ENCODE measurements at places on chromosomes 13 and 19.

DNA sequence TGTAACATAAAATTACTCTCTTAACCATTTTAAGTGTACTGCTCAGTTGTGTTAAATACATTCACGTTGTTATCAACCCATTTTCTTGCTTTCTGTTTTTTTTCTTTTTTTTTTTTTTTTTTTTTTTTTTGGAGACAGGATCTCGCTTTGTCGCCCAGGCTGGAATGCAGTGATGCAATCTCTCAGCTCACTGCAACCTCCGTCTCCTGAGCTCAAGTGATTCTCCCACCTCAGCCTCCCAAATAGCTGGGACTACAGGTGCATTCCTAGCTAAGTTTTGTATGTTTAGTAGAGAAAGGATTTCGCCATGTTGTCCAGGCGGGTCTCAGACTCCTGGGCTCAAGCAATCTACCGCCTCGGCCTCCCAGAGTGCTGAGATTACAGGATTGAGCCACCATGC, 42.5 kb upstream of the C13orf42 start:
- DNase-seq: no peak

- peak; percentile 75 for DNase-seq
Measured at GRCh38 chr19:11125994-11126685, 29.4 kb downstream of the SPC24 start.

DNA sequence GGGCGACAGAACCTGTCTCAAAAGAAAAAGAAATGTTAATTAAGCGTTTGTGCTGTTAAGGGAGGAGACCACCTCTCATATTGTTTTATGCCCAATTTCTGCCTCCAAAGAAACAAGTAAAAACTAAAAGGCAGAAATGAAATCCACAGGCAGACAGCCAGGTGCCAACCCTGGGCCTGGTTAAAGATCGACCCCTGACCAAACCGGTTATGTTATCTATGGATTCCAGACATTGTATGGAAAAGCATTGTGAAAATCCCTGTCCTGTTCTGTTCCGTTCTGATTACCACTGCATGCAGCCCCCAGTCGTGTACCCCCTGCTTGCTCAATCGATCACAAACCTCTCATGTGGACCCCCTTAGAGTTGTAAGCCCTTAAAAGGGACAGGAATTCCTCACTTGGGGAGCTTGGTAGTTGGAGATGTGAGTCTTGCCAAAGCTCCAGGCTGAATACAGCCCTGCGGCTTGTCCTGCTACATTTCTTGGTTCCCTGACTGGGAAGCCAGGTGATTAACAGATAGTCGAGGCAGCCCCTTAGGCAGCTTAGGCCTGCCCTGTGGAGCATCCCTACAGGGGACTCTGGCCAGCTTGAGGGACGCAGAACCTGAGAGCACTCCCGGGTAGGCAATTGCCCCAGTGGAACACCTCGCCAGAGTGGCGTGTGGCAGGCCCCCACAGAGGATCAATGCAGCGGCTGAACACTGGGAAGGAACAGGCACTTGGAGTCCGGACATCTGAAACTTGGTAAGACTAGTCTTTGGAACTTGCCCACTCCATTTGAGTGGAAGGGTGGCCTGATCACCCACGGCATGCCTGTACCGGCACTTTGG, 748 bp upstream of the ZNF552 start:
- no peak for DNase-seq

- no peak for DNase-seq
Measured at GRCh38 chr19:41941410-41942202, 13.4 kb upstream of the ERFL start.

- DNase-seq: no peak
Measured at GRCh38 chr19:30516531-30516930, 144.3 kb downstream of the ZNF536 start.

DNA sequence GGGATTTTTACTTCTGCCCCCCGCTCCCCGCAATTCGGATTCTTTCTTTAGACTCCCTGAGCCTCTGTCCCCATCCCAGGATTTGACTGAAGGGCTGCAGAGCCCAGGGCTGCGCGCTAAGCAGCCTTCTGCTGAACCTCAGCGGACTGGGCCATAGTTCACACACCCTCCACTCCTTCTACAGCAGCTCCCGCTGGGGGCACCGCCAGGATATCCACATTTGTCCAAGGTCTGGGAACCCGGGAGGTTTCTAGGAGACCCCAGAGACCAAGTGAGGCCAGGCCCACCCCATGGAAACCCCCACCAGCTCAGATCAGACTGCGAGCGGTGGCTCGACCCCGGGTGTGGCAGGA, 463.3 kb downstream of the ITGBL1 start:
- no peak for DNase-seq

- no peak for DNase-seq
Measured at GRCh38 chr13:48121733-48122132, 26.8 kb upstream of the MED4 start.

- DNase-seq: no peak
Measured at GRCh38 chr13:34467450-34468083, 474.5 kb upstream of the NBEA start.

- DNase-seq: no peak
Measured at GRCh38 chr19:45884682-45885555, 1.0 kb downstream of the IRF2BP1 start.

DNA sequence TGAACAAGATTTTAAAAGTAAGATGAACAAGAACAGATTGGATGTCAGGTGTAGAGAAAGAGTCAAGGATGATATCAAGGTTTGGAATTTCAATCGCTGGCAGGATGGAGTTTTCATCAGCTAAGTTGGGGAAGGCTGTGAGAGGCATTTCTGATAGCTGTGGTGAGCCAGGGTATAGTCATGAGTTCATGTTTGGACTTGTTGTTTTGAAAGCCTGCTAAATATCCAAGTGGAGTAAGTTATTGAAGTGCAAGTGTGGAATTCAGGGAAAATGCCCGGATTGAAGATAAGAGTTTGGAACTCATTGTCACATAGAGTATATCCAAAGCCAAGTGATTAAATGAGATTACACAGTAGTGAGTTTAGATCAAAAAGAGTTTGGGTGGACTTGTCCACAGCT, 11.0 kb upstream of the EPSTI1 start:
- DNase-seq: no peak

GRCh38 chr19:18450931-18451836, 13.3 kb upstream of the ISYNA1 start:
- DNase-seq: peak; percentile 84

- DNase-seq: no peak
Measured at GRCh38 chr19:40416918-40417642, 3.9 kb upstream of the PRX start.

Measured in CD4-positive, alpha-beta T cell treated with Interleukin-4 for 1 hour (primary cell).